Stimulated activated CD4-positive, alpha-beta T cell treated with anti-CD3 and anti-CD28 coated beads, Interleukin-2, amount 100 ng/mL, for 24 hours (primary cell): ENCODE measurements at places on chromosomes 11 and 22.
A peak's percentile ranks its signal among the peaks of the same experiment; 100 is the strongest.

GRCh38 chr11:70883973-70884623, 368.3 kb downstream of the SHANK2 start:
- no peak for DNase-seq

- DNase-seq = no peak
Measured at GRCh38 chr22:24201681-24202614, 20.7 kb downstream of the SUSD2 start.

DNA sequence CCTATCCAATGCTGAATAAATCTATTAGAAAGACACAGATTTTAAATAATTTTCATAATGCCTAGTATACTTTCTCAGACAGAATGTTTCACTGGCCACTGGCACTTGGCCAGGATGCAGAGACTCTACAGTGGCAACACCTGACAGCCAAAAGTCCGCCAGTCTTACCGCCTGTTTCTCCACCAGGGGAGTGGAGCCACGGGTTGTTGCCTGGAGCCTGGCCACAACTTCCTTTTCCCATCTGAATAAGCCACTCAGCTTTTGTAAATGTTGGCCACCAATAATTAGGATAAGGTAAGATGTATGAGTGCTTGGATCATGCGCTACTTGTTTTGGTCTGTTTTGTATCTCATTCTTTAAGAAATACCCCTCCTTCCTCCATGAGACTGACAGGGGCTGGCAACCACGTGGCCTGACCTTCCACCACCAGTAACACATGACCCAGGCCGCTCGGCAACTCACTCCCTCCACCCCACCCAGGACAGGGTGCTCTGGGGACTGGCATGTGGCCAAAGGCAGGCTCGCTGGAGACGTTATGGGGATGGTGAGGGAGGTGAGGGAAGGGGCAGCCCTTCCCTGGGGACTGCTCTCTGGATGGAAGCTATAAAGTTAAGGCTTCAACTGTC, 93.0 kb upstream of the BID start:
- no peak for DNase-seq

DNA sequence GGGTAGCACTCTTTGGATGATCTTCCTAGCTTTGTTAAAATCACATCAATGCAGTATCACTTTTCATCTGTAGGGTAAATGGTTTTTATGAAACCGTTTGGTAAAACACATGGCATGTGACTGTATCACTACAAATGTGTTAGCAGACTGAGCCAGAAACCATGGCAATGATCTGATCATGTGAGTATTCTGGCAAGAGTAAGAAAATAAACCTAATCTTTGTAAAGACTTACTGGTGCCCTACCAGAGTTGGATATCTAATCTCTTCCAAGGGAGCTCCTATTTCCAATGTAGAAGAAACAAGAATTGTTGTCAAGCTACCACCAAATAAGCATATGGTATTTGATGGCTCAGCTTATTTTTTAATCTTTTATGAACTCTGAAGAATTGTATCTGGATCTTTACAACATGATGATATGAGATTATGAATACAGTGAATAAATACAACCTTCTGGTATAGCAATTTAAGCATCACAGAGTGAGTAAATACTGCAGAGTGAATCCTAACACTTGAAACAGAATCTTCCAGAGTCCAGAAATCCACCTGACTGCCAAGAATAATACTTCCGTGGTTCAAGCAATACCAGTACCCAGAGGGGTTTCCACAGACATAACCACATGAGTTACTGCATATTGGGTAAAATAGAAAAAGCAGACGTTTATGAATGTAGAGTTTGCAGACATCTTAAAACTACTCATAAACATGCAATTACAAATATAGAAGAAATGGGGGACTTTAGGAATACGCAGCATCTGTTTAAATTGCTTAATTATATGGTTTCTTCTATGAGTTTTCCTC, 238.8 kb downstream of the TTC28 start:
- DNase-seq = no peak

DNA sequence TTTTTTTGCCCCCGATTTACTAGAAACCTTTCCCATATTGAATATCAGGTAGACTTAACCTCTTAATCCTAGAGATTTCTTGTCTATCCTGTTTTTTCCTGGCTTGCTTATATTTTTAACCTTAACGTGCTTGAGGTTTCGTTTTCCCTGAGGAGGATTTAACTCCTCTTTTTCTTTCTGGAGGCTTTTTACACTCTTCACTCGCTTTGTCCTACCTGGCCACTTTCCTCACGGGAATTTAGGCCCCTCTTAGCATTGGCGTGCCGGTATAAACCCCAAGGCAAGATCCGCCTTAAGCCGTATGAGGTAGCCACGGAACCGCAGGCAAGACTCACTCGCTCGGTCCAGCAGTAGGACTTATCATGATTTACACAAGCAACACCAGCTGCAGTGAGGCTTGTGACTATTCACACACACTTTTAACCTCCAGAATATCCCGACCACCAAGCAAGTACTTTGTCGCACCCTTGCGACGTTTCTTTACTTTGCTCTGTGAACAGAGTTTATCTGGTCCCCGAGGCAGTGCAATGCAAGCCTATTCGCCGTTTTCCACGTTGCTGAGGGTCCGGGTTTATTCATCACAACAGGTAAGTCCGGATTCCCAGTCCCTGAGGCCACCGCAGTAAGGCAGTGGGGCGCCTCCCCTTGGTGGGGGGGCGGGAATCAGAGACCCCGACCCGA, 20.6 kb upstream of the ALDH3B2 start:
- no peak for DNase-seq

GRCh38 chr11:46012185-46012584, 89.7 kb downstream of the LARGE2 start:
- no peak for DNase-seq

- no peak for DNase-seq
Measured at GRCh38 chr11:28730336-28730735, 622.1 kb downstream of the METTL15 start.

- DNase-seq = no peak
Measured at GRCh38 chr22:22683668-22684361, 39.4 kb downstream of the GGTLC2 start.

GRCh38 chr22:24423519-24424000, 3.8 kb upstream of the ADORA2A start:
- DNase-seq = peak; percentile 77

- DNase-seq = no peak
Measured at GRCh38 chr11:44559207-44559939, 6.1 kb upstream of the CD82 start.

DNA sequence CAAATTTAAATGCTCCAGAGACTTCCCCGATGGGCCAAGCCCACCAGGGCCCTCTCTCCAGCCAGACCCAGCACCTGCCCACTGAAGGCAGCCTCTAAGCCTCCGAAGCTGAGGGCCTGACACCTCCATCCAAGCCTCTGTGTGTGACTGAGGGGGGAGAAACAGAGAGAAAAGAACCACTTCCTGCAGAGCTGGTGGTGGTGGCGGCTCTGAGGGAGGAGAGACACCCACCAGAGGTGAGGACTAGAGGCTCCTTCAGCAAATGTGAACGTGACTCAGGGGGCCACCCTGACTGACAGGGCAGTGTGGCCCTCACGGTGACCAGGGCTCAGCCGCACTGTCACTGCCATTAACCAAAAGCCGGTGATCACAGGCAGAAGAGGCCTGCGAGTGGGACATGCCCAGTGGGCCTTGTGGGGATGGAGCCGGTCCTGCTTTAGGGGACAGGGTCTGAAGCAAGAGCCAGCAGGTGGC, 31.0 kb upstream of the CD5 start:
- peak; percentile 59 for DNase-seq

- no peak for DNase-seq
Measured at GRCh38 chr11:31865606-31866300, 54.6 kb upstream of the PAX6 start.

GRCh38 chr11:60957188-60957587, 5.2 kb upstream of the SLC15A3 start:
- DNase-seq = no peak

DNA sequence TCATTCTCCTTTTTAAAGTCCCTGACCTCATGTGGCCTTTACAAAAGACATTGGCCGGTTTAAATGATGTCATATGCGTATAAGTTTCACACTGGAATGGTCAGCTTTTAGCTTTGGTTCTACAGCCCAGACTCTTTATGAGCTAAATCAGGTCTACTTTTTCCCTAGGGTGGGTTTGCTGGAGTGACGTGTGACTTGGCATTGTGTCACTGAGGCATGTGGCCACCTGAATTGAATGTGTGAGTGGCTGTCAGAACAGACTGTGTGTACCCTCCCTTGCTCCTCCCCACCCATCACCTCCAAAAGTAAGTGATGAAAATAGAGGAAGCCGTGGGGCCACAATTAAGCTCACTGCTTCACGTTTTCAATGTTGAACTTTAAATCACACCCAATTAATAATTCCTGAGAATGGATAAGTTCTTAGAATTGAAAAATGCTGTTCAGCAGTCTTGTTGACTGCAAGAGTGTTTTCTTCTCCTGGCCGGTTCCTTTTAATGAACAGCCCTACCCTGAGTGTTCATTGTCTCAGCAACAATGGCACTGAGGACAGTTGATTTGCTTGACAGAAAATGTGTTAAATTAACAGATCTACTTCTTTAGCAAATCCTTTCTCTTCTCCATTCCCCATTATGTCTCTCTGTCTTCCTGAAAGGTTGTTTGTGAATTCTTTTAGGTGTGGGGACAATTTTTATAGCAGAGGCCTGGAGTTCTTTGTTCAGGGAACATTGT, 11.3 kb downstream of the CECR2 start:
- DNase-seq = no peak

DNA sequence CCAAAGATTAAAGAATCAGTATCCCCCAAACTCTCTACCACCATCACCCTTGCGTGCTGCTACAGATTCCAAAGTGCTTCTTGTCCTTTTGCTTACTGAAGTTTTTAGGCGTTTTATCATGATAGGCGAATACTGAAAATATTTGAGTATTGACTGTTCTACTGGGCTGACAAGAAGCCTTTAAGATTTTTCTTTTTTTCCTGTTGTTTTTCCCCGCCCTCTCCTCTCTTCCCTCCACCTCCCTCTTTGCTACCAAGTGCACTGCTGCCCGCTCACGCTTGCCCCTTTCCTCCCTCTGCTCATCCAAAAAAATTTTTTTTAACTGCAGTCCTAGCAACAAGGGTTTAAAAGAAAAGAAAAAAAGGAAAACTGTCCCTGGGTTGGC, 679 bp downstream of the SPCS2 start:
- DNase-seq = no peak

DNA sequence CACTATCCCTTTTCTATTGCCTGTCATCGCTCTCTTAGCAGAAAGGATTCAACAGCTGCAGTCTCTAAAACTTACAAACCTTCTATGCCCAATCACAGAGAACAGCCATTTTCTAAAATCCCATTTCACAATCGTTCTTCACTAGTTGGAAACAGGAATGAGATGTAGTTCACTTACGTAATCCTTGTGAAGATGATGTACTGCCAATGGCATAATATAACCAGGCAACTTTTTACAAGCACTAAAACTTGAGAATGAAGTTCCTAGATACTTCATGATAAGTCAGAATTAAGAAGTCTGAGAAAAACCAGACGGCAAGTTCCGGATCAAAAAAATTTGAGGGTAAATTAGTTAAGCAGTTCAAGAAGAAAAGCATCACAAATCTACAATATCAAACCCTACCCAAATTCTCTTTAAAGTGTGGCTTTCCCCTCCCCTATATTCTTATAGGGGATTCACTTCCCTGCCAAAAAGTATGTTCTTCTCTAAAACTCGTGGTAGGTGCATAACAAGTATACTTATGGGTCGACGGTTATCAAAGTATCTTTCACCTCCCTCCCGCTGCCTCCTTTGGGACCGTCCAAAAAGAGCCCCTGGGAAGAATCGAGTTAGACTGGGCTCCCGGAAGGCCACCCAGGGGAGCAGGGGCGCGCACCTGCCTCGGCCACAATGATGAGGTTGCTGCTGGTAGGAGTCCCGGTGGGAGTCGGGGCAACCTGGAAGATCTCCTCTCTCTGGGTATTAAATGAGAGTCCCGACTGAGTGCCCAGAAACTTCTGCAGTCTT, 666 bp downstream of the MSANTD4 start:
- no peak for DNase-seq

- DNase-seq = no peak
Measured at GRCh38 chr22:43521716-43522115, 109.9 kb downstream of the MPPED1 start.

- no peak for DNase-seq
Measured at GRCh38 chr11:38788561-38788960, 2190.5 kb upstream of the RAG2 start.

DNA sequence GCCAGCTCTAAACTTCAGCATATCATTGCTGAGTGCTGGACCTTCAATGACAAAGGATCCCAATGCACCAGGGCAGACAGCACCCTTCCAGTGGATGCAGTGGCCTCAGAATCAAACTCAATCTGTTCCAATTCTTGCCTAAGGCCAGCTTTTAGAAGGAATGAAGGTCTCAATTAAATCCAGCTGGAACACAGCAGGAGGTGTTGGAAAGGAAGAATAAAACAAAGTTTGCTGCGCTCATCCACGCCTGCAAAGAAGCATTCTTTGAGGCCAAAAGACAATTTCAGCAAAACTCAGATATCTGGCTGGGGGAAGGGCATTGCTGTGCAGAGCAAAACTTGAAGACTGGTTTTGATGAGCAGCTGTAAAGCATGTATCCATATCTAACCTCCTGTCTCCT, 120.7 kb downstream of the CCDC81 start:
- DNase-seq = no peak

GRCh38 chr11:101929294-101929915, 13.1 kb upstream of the ANGPTL5 start:
- DNase-seq = no peak

- no peak for DNase-seq
Measured at GRCh38 chr11:28017816-28018215, 90.1 kb downstream of the KIF18A start.

DNA sequence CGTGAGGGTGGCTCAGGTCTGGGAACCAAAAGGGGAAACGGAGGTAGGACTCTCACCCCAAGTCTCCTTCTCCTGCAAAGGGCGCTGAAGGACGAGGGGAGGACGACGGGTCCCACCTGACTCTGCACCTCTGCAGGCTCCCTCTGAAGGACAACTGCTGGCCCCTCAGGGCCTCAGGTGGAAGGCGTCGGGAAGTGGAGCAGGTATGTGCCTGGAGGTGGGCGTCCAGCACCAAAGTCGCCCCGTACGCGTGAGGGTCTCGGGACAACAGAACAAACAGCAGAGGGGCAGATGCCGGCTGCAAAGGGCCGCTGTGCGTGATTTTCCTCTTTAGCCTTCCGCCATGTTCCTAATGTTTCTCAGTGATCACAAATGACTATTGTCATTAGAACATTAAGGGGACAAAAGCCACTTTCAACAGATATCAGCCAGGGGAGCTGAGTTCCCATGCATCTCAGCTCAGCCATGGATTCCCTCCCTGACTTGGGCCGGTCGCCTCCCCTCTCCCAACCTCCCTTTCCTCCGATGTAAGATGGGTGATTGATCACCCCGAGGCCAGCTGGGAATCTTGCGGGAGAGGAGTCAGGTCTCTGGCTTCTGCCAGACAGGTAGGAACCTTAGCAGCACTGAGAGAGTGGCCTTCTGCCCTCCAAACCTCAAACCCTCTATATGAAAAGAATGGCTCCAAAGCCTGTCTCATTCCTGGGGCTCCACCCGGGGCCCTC, 836 bp downstream of the SLC16A8 start:
- DNase-seq = no peak
